ENCODE measurements at places on chromosomes 5 and 9.

GRCh38 chr9:131180454-131180853, 55.1 kb downstream of the NUP214 start:
- DNase-seq: no peak

GRCh38 chr9:89923961-89924504, 319.2 kb downstream of the GADD45G start:
- no peak for DNase-seq

- no peak for DNase-seq
Measured at GRCh38 chr5:78467140-78467539, 106.7 kb downstream of the SCAMP1 start.

GRCh38 chr5:87949676-87950631, 318.7 kb downstream of the TMEM161B start:
- DNase-seq: no peak

GRCh38 chr5:42022383-42022972, 97.4 kb downstream of the FBXO4 start:
- no peak for DNase-seq

DNA sequence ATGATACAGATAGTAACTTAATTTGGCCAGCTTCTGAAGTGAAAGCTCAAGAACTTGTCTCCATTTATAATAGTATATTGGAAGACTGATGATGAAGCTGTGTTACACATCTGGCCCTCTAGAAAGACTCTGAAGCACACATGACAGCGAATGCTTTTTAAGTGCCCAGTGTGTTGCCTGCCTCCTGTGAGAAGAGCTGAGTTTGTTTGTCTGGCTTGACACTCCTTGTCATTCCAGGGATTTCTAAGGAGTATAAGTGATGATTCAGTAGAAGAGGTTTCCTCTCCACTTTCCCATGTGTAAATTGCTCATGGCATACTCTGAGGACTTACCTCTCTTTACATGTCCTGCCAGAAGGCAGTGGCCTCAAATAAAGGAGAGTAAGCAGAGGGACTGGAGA, 30.4 kb upstream of the LRRTM2 start:
- no peak for DNase-seq

DNA sequence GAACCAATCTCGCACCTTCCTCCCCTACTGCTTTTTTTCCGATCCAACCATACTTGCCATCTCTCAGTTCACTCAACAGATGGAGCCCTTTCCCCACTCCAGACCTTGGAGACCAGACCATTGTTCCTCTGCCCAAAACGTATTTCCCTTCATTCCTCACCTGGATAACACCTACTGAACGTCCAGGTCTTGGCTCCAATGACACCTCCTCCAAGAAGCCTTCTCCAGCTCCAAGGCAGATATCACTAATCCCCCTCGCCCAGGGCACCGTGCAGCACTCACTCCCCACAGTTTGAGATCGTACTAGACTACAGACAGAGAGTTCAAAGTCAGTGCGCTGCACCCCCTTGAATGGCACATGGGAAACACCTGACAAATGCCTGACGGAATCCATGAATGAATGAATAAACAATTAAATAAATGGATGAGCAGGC, 47.1 kb upstream of the AKNA start:
- no peak for DNase-seq

- no peak for DNase-seq
Measured at GRCh38 chr9:96574931-96575351, 44.7 kb downstream of the CDC14B start.

GRCh38 chr5:71969460-71969859, 137.8 kb upstream of the MAP1B start:
- DNase-seq: no peak

GRCh38 chr5:76660360-76660759, 37.2 kb upstream of the F2RL2 start:
- no peak for DNase-seq

GRCh38 chr9:124214596-124215367, 43.0 kb upstream of the NEK6 start:
- DNase-seq: no peak

DNA sequence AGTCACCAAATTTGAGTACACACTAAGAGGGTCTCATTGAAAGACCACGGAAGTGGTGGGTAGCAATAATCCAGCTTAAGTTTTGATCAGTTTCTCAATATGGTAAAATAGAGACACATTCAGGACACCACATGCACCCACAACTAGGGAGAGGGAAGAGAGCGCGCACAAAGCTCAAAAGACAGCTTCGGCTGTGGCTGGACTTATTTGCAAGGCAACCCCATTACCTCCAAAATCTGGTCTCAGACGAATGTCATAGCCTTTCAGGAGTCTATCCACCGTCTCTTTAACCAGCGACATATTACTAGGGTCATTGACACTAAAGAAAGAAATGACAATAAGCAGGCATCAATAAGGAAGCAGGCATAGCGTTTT, 443 bp downstream of the GABRB2 start:
- no peak for DNase-seq

DNA sequence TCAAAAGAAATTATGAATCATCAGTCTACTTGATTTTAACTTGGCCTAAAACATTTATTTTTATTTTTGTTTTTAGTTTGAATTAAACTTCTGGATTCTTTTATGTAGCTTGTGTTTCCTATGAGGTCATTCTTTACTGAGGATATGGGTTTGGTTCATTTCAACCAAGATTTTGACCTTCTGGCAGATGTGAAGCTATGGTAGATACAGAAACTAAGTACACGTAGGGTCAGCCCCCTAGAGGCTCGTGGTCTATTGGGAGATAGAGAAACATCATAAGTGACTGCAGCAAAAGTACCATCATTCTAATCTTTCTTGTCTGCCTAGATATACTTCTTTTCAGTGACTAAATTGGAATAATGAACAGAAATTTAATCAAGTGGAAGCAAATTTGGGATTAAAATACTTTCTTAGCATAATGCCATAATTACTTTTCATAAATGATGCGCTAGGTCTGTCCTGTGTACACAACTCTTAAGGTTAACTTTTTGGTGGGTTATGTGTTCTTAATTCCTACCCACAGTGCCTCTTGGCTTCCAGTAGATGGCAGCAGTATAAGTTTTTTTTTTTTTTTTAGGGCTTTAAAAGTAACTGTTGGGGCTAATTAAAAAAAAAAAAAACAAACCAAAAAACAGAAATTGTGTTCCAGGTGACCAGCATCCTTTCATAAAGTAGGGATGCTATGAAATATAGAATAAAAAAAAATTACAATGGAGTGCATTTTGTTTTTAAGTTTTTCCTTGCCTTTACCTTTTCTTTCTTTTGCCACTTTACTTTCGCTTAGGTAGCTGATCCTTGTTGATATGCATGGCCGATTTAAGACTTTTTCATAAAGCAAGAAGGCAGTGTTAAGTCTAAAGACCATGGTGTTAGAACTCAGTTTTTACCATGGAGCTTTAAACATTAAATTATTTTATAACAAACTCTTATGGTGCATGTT, 49.9 kb downstream of the LRRTM2 start:
- peak; percentile 6 for DNase-seq

DNA sequence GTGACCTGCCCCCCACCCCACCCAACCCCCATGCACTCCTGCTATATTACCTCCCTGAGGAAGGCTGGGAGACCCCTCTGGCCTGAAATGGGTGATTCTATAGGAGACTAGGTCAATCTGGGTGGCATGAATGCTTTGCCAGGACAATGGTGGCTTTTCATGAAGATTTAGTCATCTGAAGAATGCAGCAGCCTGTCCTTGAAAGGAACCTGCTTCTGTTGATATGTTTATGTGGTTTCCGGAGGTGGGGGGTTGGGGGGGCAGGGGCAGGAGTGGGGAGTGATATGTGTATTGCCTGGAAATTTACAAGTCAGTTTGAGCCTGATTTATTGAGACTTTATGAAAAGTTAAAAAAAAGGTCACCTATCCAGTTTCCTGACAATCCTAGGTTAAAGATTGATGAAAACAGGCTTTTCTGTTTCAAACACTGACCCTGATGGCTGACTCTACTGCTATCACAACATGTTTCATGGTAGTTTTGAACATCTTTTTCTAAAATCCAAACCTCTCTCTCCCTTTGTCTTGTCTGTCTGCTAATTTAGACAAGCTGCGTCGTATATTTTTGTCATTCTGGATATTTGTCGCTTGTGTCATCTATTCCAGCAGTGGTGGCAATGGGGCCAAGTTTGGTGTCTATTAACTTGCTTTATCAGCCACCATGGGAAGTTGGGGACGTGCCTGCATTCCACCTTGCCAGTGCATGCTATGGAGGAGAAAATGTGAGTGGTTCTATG, 153.7 kb upstream of the EGFLAM start:
- no peak for DNase-seq

DNA sequence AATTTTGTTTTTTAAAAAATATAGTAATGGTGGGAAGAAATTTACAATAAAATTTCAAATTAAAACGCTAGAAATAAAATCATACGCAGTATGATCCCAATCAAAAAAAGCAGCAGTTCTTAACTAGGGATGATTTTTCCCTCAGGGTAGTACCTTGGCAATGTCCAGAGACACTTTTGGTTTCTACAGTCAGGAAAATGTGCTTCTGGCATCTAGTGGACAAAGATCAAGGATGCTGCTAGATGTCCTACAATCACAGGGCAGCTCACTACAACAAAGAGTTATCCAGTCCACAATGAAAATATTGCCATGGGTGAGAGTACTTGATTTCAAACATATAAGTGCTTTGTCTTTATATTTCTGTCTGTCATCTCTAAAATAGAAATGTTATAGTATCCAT, 400.2 kb upstream of the SGCD start:
- no peak for DNase-seq

- DNase-seq: no peak
Measured at GRCh38 chr5:3596261-3596825, 711 bp downstream of the IRX1 start.

- DNase-seq: no peak
Measured at GRCh38 chr5:96243203-96243602, 189.8 kb downstream of the PCSK1 start.

GRCh38 chr5:105968981-105969380, 1701.8 kb downstream of the EFNA5 start:
- no peak for DNase-seq

DNA sequence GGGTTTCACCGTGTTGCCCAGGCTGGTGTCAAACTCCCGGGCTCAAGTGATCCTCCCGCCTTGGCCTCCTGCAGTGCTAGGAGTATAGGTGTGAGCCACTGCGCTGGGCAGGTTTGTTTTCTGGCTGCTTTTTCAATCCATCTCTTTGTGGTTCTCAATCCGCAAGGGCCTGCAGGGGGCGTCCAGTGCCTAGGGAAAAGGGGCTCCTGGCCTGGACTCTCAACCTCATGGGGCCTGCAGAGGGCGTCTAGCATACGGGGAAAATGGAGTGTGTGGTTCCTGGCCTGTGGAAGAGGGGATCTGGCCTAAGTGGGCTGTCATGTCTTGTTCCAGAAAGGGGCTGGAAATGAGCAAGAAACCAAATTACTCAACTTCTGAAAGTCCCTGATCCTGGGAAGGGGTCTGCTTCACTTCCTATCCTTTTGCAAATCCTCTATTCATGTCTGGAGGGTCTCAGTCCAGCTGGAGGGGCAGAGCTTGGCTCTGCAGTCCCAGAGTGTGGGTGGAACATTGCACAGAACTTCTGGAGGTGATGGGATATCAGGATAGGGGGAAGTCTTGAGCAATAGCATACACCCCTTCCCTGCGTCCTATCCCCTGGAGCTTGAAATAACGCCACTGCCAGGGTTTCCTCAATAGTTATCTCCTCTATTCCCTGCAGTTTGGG, 12.7 kb upstream of the CCL27 start:
- DNase-seq: no peak

GRCh38 chr5:431001-431710, 11.8 kb upstream of the EXOC3 start:
- DNase-seq: peak; percentile 58

DNA sequence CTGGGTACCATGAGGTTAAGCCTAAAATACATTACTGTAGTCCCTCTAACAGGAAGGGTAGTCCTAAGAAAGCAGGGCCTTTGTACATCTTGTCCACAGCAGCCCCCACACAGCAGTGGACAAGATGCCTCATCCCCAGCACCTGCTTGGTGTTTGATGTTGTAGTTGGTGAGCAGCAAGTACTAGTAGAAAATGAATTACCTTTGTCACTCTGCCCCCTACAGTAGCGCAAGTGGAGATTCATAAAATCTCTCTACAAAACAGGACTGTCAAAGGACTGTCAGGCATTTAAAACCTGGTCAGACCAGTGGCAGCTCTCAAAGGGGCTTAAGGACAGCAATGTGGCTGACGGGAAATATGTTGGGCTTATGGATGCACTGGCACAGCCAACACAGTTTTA, 122.5 kb downstream of the TMEM174 start:
- no peak for DNase-seq

- DNase-seq: no peak
Measured at GRCh38 chr5:101955891-101956290, 340.2 kb downstream of the SLCO4C1 start.

DNA sequence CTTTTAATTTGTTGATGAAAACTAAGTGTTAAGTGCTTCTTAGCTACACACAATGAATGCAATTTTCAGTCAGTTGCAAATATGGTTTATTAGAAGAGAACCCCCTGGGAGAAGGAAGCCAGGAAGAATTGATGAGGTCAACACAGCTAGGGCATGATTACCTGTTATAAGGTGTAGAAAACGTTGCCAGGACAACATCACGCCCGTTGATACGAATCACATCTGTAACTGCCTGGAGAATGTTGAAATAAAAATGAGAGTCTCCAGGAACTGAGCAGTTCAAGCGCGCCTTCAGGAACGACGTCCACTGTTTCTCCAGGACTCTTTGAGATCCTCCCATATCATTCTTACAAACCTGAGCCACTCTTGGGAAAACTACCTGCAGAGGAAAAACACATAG, 88.0 kb downstream of the SEMA6A start:
- no peak for DNase-seq

- DNase-seq: no peak
Measured at GRCh38 chr9:137315581-137316011, 13.5 kb upstream of the NRARP start.

DNA sequence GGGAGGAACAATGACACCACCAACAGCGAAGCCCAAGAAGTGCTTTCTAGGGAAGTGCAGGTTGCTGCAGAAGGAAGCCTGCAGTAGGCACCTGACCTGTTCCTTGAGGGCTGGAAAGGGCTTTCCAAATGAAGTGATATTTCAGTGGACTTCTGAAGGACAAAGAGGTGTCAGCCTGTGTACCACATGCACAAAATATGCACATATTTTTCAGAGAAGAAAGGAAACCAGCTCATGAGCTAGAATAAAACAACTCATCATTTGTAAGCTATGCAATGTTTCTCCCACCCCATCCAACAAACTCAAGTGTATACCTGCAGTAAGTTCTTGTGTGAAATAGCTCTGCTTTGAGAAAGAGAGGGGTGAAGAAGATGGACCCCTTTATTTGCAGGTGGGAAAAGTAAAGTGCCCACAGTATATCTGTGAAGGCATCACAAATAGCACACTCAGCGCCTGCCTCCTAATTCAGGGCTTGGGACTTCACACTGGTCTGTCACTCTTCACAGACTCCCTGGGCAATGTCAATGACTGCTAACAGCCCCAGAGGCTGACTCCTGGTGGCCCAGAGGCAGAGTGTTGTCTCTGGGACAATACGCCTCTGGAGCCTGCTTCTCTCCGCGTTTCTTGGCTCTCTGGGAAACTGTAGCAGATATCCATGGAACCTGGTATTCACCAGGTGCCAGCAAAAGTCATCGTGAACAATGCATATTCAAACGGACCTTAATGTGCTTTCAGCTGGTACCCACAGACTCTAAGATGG, 198.1 kb upstream of the EFNA5 start:
- DNase-seq: no peak

GRCh38 chr9:98869866-98870265, 62.4 kb downstream of the GALNT12 start:
- no peak for DNase-seq

GRCh38 chr9:117411547-117411946, 3.3 kb downstream of the ASTN2 start:
- DNase-seq: no peak
